ENCODE measurements at places on chromosomes 7 and 10. TPM values are rescaled to one million over a fixed set of nuclear protein-coding genes. Genes with fewer than 3 reads are reported as not detected.

Gene SOSTDC1
- not detected for total RNA-seq

Gene ITIH2
- total RNA-seq, result not detected

Gene CYP2E1
- 0.93 TPM for total RNA-seq

Gene GRM3
- not detected for total RNA-seq

Gene CCDC172
- not detected for total RNA-seq

Gene UFSP1
- 7.9 TPM for total RNA-seq

Gene HOXA2
- total RNA-seq, result not detected

Gene LLCFC1
- not detected for total RNA-seq

Gene ZKSCAN5
- total RNA-seq, result 15.0 TPM

Gene PRPS1L1
- not detected for total RNA-seq

Gene TEX36
- total RNA-seq, result not detected

Gene ASB10
- total RNA-seq, result not detected

Gene MKX
- total RNA-seq, result 1.3 TPM

Gene IFIT3
- total RNA-seq, result 3.1 TPM

Gene GIMAP4
- total RNA-seq, result not detected

Gene SEMA4G
- 0.78 TPM for total RNA-seq

Gene PLXDC2
- 5.5 TPM for total RNA-seq

Gene AKR1C3
- 149 TPM for total RNA-seq

Gene TMEM178B
- total RNA-seq, result 0.07 TPM

Gene NCF1
- total RNA-seq, result 0.57 TPM

Gene MDFIC
- total RNA-seq, result 7.5 TPM

Gene CALML3
- total RNA-seq, result 9.2 TPM

Gene SPDYE16
- total RNA-seq, result not detected

Gene IL2RA
- total RNA-seq, result not detected

Gene PRSS37
- total RNA-seq, result not detected

Gene SUN3
- 1.4 TPM for total RNA-seq

Gene MPP7
- total RNA-seq, result 13.7 TPM

Gene ERCC6
- total RNA-seq, result 22.9 TPM

Gene STYXL1
- total RNA-seq, result 53.7 TPM

Gene APBB1IP
- total RNA-seq, result not detected

Gene PNLIPRP2
- total RNA-seq, result not detected

Gene SNCG
- 9.9 TPM for total RNA-seq

Gene HMX3
- total RNA-seq, result 0.07 TPM

Gene GPR158
- not detected for total RNA-seq

Gene UPK3BL1
- 40.0 TPM for total RNA-seq

Gene ZNF853
- total RNA-seq, result 0.43 TPM

Gene SLC26A3
- total RNA-seq, result 0.14 TPM

Gene GPRIN2
- 7.8 TPM for total RNA-seq

Gene SORBS1
- 0.34 TPM for total RNA-seq

Measured in nasal cavity respiratory epithelium epithelial cell of viscerocranial mucosa (primary cell).